Fibroblast of mammary gland (primary cell): ENCODE measurements at places on chromosomes 13 and 19.
A peak's percentile ranks its signal among the peaks of the same experiment; 100 is the strongest.

- no peak for DNase-seq
Measured at GRCh38 chr19:34508540-34508939, 27.0 kb downstream of the WTIP start.

- no peak for DNase-seq
Measured at GRCh38 chr19:19860756-19861390, 4.8 kb upstream of the ZNF253 start.

DNA sequence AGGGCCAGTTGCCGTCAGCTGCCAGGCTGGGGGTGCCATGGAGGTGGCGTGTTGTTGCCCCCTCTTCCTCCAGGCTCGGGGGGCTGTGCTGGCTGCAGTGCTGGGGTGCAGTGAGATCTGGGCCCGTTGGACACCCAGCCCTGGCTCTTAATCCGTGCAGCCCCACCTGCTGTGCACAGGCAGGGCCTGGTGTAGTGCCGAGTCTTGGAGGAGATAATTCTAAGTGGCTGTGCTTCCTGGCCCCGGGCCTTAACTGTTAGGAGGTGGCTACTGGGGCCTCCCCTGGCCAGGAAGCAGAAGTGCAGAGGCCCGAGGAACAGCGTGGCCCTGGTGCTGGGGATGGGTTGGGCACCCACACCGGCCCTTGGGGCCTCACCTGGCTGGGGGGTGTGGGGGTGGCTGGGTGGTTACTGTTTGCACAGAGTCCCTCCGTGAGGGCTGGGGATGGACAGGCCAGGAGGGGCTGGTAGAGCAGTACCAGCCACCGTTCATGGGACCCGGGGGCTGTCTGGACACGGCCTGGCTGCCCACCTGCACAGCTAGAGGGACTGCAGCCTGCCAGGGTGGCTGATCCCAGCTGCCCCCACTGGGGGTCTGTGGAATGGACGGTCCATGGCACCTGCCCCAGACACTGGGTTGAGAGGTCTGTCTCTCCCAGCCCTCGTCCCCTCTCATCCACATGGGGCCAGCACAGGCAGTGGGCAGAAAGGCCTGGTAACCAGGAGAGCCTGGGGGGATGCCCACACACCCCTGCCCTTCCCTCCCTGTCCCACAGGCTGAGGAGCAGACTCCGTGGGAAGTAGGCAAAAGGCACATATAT lies 3.3 kb downstream of the GPX4 start:
- peak; percentile 60 for DNase-seq

GRCh38 chr13:28750187-28751045 lies 31.6 kb upstream of the SLC46A3 start:
- DNase-seq: no peak

DNA sequence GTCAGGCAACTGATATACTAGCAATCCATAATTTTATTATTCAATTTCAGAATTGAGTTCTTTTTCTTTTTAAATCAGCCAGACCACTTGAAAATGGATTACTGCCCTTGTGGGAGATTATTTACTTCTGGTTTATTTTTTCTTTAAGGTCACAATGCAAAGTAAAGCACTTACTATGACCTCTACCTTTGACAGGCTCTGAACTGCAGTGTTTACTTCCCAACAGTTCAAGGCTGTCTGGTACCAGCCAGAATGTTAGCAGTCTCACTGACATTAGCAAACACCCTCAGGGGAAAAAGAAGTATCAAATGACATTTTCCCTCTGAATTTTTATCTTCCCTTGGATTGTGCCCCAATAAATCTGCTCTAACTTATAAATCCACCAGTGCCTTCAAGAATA lies 57.5 kb downstream of the RAP2A start:
- no peak for DNase-seq

DNA sequence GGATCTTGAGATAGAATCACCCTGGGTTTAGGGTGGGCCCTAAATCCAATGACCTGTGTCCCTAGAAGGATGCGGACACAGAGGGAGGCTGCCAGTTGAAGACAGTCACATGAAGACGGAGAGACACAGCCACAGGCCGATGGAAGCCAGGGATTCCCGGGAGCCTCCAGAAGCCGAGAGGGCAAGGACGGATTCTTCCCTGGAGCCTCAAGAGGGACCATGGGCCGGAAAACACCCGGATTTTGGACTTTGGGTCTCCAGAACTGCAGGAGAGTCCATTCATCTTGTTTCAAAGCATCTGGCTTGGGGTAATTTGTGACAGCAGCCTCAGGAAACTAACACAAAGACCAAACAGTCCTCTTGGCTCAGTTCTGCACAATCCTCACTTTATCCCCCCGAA lies 2.3 kb downstream of the TMEM86B start:
- DNase-seq: no peak

DNA sequence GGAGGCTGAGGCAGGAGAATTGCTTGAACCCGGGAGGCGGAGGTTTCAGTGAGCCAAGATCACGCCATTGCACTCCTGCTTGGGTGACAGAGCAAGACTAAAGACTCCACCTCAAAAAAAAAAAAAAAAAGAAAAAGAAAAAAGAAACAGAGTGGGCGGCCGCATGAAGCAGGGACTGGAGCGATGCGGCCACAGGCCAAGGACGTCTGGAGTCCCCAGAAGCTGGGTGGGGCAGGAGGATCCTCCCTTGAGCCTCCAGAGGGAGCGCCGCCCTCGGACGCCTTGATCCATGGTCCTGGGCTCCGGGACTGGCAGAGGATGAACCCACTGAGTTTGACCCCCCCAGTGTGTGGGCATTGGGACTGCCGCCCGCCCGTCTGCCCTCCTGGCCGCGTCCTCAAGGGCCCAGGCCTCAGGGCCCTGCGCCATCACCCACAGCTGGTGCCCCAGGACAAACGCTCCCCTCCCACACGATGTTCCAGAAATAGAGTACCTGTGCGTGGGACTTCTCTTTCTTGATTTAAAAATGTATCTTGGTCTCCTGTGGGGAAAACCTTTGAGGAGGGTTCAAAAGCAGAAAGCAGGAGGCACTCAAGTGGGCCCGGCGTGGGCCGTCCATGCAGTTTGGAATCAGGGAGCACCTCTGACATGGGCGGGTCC lies 15.5 kb downstream of the BTBD2 start:
- DNase-seq: no peak

DNA sequence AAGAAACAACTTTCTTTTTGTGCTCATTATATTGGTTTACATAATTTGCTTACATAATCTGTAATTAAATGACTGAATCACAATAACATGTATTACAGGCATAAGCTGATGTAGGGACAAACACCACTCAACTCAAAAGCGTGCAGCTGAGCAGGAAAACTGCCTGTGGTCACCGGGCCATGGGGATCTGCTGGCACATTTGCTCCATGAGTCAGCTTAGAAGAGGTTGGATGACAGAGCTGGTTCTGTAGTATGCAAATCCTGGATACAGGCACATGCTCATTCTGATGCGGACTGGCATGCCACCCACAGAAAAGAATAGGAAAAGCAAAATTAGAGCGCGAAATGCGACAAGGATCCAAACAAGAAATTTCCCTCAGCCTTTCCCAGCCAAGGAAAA lies 128.6 kb downstream of the USP12 start:
- DNase-seq: peak; percentile 99

DNA sequence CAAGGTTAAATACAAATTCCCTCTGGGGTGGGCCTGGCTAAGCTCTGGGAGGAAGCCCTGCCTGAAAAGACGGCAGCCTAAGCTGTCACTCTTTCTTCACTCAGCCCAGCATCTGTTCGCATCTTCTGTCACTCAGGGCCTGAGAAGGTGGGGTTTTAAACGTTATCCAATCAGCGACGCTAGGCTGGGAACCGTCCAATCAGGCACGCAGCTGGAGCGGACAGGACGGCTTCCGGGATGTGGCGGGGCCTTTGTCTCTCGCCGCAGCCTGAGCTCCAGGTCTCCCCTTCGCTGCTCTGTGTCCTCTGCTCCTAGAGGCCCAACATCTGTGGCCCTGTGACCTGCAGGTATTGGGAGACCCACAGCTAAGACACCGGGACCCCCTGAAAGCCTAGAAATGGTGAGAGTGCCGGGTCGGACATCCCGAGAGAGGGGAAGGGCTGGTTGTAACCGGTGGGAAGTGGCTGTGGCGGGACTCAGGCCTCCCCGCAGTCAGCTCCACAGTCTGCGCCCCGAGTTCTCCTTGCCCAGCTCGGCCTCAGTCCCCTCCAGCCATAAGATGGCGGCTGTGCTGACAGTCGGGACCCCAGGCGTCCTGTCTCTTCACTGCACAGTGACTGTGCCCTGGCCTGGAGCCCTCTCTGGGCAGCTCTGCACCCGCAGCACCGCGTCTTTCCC lies at the start of gene ZNF431:
ZNF431 (plus strand) TSS at position 254 of the 678 bp plus-strand sequence; CDS start at position 398, 144 bp downstream.
- peak; percentile 94 for DNase-seq

DNA sequence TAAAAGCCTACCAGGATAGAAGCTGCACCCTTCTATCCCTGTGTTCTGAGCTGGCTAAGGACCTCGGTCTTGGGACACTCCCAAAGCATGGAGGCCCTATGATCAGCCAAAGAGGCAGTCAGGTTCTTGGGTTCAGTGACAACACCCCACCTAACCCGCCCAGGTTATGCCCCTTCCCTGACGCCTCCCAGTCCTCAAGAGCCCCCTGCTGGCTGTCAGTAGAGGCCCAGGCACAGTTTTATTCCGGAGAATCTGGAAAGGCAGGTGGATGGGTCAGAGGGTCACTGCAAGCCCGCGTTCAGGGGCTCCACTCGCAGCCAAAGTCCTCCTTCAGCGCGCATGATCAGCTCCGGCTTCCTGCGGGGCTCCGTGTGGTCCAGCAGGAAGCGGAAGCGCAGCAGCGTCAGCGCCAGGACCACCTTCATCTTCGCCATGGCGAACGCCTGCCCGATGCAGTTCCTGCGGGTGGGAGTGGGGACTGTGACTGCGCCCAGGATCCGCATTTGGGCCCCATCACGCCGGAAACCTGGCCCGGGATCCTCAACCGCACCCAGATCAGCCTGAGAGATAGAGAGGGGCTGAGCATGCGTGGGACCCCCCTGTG lies 22.3 kb downstream of the OR10H3 start:
- no peak for DNase-seq

DNA sequence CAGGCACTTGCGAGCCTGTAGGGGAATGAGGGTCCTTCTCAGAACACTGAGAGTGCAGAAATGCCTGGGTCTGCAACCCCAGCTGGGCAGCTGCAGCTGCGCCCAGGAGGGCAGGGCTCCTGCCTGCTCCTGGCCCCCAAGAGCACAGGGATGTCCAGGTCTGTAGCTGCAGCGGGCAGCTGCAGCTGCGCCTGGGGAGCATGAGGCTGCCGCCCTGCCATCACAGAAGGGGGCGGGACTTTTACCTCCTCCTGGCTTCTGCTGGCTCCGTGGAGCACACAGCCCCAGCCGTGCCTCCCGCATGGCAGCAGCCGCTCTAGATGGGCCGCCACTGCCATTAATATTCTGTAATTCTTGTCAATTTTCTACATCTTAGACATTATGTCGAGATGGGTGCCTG lies 17.8 kb downstream of the CPB2 start:
- DNase-seq: no peak

- DNase-seq: peak; percentile 35
Measured at GRCh38 chr19:19402656-19403372, 2.7 kb upstream of the GATAD2A start.

DNA sequence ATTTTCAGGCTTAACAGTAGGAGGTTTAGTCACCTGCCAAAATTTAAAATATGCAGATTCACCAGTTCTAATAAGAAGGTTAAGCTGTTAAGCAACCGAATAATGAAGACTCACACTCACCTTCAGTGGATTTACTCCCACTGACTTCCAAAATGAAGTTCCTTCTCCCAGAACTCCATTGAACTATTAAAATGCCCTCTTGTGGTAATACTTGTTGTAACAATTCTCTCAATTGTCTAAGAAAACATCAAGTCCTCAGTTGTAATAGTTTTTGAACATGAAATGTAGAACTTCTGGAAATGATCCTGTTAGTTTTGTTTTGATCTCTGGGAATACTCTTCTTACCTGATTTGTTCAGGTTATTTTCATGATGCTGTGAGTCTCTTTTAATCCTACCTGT lies 522.0 kb upstream of the ATXN8OS start:
- DNase-seq: no peak

DNA sequence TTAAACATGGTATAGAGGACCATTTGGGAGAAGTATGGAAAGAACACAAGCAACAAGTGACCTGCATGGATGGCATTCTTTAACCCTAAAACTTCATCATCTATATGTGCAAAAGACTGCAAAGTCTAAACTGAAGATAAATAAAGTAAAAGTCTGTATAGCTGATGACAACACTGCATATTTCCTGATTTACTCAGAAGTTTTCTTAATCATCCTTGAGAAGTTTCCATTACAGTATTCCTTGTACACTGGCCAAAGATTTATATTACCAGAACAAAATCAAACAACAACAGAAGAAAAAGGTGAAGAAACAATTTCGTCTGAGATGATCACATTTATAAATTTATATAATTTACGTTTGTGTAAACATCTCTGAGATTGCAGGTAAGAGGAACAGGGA lies 805.7 kb downstream of the PCDH9 start:
- peak; percentile 76 for DNase-seq

DNA sequence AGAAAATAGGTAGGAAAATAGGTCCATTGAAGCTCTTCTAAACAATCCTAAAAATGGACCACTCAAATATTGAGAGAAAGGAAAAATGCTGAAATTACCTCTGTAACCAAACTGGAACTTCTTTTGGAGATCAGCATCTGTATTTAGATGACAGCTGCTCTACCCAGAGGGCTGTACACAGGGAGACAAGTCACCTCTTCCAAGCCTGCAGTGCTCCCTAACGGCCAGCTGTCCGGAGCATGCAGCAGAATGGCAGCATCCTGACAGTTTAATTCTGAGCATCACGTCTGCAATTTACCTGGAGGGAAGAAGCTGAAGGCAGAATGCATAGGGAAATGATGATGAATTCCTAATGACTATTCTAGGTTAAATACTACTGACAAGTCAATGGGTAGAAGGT lies 62.8 kb upstream of the DIAPH3 start:
- DNase-seq: peak; percentile 35

DNA sequence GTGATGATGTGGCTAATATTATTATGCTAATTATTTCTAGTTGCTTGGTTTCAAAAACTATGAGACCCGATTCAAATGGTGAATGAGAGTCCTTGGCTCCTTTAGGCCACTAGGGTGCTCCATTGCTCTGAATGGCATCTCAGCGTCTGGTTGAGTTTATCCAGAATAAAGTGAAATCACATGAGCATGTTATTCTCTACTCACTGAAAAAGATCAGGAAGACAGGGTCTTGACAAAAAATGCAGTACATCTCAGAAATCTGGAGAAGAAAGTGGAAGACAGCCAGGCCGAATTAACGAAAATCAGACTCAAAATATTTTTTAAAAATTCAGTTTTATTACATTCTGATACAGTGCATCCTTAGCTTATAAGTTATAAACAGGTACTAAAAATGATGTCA lies 516.2 kb downstream of the MYO16 start:
- DNase-seq: peak; percentile 84

DNA sequence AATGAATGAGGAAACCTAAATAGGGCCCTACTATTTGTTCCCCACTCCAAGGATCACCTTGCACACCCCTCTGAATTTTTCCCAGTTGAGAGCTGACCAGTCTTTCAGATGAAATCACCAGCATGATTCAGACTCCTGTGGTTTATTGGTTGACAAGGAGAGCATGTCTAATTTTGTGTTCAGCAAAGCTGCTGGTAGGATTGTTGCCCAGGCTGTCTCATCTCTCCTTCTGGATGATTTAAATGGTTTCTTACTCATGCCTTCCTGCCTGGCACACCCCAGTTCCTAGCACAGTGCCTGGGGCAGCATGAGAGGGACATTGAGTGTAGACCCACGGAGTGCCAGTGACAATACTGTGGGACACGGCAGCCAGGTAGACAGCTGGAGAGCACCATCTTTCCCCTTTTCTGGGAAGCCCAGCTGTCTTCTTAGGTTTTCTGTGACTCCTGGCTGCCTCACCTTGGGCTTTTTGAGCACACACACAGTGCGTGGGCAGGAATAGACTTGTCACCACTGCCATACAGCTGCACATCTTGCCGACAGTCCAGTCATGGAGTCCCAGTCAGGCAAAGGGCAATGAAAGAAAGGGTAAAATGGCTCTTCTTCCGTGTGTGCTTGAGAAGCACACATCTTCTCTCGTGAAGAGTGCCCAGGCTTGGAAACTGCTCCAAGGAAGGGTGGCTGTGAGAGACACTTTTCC lies 12.3 kb downstream of the FGF9 start:
- DNase-seq: peak; percentile 73
